ENCODE measurements at places on chromosomes 12 and 14. TPM values are rescaled to one million over a fixed set of nuclear protein-coding genes. Genes with fewer than 3 reads are reported as not detected.

DNA sequence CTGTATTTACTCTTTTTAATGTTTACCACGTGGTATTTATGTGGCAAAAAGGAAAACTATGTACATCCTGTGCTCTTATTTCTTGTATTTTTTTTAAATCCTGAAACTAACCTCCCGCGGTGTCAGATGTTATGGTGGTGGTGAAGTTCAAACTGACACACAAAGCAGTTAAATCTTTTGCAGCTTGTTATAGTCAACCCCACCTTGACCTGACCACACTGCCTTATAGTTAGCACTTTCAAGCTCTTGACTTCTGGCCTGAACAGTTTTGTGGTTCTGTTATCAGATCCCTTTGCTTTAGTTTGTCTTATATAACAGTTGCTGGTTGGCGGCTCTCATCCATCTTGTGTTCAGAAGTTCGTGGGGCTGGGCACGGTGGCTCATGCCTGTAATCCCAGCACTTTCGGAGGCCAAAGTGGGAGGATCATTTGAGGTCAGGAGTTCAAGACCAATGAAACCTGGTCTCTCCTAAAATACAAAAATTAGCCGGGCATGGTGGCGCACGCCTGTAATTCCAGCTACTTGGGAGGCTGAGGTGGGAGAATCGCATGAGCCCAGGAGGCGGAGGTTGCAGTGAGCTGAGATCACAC, 2.1 kb downstream of the UNG start:
- H3K4me1 ChIP-seq: peaks cover 18% of the 10 kb centered on the region
- DNase-seq: no peak
- H3K36me3 ChIP-seq: peaks cover 35% of the 10 kb centered on the region
- no peaks in the 10 kb centered on the region for H3K27me3 ChIP-seq
- peak overlapping the region; percentile 87 for H3K4me3 ChIP-seq

GRCh38 chr12:99057670-99058069, 412.6 kb downstream of the APAF1 start:
- H3K27me3 ChIP-seq: no peaks in the 10 kb centered on the region
- H3K36me3 ChIP-seq: no peaks in the 10 kb centered on the region
- DNase-seq: no peak
- H3K4me1 ChIP-seq: no peaks in the 10 kb centered on the region

DNA sequence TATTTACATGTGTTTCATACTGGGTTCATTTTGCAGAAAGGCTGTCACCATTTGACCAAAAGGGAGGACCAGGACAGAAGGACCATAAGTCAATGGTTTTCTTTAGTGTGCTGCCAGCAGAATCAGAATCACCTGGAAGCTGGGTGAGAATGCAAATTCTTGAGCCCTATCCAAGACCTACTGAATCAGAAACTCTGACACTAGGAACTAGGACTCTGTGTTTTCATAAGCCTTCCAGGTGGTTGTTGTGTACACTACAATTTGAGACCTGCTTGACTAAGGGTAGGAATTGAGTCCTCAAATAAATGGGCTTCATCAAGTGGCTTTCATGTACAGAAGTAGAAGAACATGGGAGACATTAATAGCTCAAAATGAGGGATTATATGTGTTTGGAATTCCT, 32.2 kb downstream of the PDE6H start:
- H3K4me1 ChIP-seq: no peaks in the 10 kb centered on the region
- no peak overlapping the region for H3K4me3 ChIP-seq
- peaks cover 25% of the 10 kb centered on the region for H3K27me3 ChIP-seq

- DNase-seq: peak; percentile 53
- H3K27ac ChIP-seq: no peak overlapping the region
- peaks cover 10% of the 10 kb centered on the region for H3K4me1 ChIP-seq
- no peaks in the 10 kb centered on the region for H3K36me3 ChIP-seq
Measured at GRCh38 chr12:98456576-98457573, 58.5 kb upstream of the TMPO start.

DNA sequence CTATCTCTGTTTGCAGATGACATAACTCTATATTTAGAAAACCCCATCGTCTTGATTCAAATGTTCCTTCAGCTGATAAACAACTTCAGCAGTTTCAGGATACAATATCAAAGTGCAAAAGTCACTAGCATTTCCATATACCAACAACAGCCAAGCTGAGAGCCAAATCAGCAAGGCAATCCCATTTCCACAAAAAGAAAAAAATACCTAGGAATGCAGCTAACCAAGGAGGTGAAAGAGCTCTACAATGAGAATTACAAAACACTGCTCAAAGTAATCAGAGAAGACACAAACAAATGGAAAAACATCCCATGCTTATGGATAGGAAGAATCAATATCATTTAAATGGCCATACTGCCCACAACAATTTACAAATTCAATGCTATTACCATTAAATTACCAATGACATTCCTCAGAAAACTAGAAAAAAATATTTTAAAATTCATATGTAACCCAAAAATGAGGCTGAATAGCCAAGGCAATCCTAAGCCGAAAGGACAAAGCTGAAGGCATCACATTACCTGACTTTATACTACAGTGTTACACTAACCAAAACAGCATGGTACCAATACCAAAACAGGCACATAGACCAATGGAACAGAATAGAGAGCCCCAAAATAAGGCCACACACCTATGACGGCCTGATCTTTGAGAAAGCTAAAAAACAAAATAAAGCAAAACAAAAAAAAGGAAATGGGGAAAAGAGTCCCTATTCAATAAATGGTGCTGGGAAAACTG, 901.7 kb downstream of the LRFN5 start:
- H3K4me3 ChIP-seq: no peak overlapping the region
- no peaks in the 10 kb centered on the region for H3K36me3 ChIP-seq
- no peaks in the 10 kb centered on the region for H3K4me1 ChIP-seq
- H3K27me3 ChIP-seq: no peaks in the 10 kb centered on the region
- DNase-seq: no peak

GRCh38 chr12:100234166-100234565, 32.7 kb downstream of the DEPDC4 start:
- H3K27me3 ChIP-seq: no peaks in the 10 kb centered on the region
- no peaks in the 10 kb centered on the region for H3K4me1 ChIP-seq
- H3K36me3 ChIP-seq: no peaks in the 10 kb centered on the region
- H3K27ac ChIP-seq: no peak overlapping the region

DNA sequence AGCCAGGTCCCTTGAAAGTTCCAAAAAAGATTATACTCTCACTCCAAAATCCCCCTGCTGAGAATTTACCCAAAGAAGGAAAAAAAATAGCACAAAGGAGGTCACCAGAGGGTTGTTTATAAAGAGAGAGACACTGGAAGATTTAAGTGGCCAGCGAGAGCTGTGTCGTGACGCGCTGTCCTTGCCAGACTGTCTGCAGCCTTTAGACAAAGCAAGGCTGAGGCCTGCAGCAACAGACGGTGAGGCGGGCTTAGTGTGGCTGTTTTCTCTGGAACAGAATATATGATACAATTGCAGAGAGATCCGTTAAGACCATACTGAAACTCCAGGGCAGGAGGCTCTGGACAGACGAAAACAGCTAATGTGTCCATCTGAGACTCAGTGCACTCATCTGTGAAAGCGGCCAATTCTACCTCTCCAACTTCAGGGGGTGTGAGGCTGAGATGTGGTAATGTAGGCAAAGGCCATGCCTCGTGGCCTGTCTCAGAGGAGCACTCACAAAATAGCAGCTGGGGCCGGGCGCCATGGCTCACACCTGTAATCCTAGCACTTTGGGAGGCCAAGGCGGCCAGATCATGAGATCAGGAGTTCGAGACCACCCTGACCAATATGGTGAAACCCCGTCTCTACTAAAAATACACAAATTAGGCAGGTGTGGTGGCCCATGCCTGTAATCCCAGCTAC, 36.2 kb downstream of the ANAPC7 start:
- no peaks in the 10 kb centered on the region for H3K4me1 ChIP-seq
- H3K27ac ChIP-seq: no peak overlapping the region
- H3K27me3 ChIP-seq: no peaks in the 10 kb centered on the region
- no peak for DNase-seq
- H3K4me3 ChIP-seq: no peak overlapping the region

- DNase-seq: no peak
- H3K4me3 ChIP-seq: no peak overlapping the region
- H3K27ac ChIP-seq: no peak overlapping the region
Measured at GRCh38 chr14:60668431-60669112, 19.3 kb upstream of the SIX1 start.

- H3K4me1 ChIP-seq: peaks cover 13% of the 10 kb centered on the region
- no peak for DNase-seq
- H3K4me3 ChIP-seq: no peak overlapping the region
- H3K27ac ChIP-seq: no peak overlapping the region
- H3K27me3 ChIP-seq: peaks cover 32% of the 10 kb centered on the region
Measured at GRCh38 chr12:53737093-53737808, 10.0 kb upstream of the CALCOCO1 start.

Gene PSMC6
- 123 TPM for total RNA-seq

Gene KRT7
- 6.5 TPM for total RNA-seq
